Stimulated activated naive CD4-positive, alpha-beta T cell treated with Interleukin-2 at 50 U/mL for 16 hours (primary cell): ENCODE measurements at places on chromosomes 13 and 19.
A peak's percentile ranks its signal among the peaks of the same experiment; 100 is the strongest.

- DNase-seq, result no peak
Measured at GRCh38 chr19:33438987-33439781, 65.7 kb downstream of the CEBPG start.

DNA sequence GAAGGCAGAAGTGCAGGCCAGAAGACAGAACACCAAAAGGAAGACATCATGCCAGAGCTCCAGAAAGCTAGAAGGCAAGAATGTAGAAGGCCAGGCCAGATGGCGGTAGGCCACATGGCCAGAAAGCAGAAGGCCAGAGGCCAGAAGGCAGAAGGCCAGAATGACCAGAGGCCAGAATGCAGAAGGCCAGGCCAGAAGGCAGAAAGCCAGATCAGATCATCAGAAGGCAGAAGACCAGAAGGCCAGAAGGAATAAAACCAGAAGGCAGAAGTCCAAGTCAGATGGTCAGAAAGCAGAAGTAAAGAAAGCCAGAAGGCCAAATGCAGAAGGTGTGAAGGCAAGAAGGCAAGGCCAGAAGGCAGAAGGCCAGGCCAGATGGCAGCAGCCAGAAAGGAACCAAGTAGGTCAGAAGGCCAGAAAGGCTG lies 185.0 kb downstream of the TUBA3C start:
- DNase-seq, result no peak

- DNase-seq, result no peak
Measured at GRCh38 chr13:101453784-101454201, 1.3 kb downstream of the ITGBL1 start.

GRCh38 chr13:51919531-51919930 lies 57.8 kb downstream of the CCDC70 start:
- DNase-seq, result no peak

- DNase-seq, result no peak
Measured at GRCh38 chr13:79297128-79297527, 108.9 kb downstream of the RBM26 start.

GRCh38 chr13:93235258-93236015 lies 8.8 kb downstream of the GPC6 start:
- no peak for DNase-seq

- no peak for DNase-seq
Measured at GRCh38 chr19:43687660-43687997, 17.7 kb upstream of the PLAUR start.

DNA sequence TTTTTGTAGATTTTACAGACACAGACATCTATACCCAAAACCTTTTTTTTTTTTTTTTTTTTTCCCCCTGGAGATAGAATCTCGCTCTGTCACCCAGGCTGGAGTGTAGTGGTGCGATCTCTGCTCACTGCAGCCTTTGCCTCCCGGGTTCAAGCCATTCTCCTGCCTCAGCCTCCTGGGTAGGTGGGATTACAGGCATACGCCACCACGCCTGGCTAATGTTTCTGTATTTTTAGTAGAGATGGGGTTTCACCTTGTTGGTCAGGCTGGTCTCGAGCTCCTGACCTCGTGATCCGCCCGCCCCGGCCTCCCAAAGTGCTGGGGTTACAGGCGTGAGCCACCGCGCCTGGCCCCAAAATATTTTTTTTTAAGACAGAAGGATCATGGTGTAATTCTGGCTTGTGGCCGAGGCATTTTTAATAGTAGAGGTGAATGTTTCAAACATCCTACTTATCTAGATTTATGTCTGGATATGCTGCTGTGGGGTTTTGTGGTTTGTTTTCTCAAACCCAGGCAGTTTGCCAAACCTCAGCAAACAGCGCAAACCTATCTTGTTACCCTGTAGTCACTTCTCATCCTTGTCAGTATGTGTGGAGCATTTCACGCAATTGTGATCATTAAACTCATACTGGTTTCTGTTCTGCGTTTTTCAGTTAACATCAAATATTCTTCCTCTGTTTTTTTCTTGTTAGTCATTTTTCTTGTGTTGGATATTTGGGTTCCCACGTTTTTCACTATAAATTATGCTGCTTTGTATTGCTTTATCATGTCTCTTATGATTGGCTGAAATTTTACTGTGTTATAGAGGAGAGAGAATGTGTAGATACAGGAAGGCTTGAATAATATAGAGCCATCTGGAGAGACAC lies 36.2 kb upstream of the GARRE1 start:
- DNase-seq, result peak; percentile 47

DNA sequence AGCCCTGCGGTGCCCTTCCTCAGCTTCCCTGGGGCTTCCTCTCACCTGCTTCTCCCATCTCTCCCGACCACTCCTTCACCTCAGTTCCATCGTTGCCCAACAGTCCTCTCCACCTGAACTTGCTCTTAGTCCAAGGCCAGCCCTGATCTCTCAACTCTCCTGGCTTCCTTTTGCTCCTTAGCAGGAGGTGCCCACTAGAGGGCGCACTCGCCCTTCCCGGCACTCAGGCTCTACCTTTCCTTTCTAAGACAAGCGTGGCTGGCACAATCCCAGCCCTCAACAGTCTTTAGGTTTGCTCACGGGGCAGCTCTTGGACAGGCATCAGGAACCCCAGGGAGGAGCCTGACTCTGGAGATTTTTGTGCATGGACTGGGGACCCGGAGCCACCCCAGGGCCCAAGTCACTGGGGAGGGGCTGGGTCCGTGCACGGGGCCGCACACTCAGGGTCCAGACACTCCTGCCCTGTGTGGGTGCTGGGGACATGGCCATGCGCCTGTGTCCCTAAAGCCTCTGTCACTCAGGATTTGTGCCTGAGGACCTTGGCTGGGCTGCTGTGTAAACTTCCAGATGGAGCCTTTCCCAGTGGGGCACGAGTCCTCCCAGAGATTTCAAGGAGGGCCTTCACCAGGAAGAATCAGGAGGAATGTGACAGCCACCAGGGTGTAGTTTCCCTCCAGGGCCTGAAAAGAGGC lies 12.1 kb upstream of the CEACAM8 start:
- peak; percentile 19 for DNase-seq

DNA sequence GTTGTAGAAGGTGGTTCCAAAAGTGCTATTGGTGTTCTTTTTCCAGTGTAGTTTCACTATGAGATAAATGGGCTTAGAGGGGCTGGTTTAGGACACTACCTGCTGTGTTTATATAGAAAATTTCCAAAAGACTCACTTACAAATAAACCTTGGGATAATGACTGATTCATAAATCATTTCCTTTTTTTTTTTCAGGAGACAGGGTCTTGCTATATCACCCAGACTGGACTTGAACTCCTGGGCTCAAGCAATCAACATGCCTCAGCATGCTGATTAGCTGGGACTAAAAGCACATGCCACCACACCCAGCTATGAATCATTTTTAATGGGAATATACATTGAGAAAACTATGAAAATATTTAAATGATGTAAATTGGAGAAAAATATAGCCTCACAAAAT lies 376.6 kb downstream of the PCDH9 start:
- no peak for DNase-seq

DNA sequence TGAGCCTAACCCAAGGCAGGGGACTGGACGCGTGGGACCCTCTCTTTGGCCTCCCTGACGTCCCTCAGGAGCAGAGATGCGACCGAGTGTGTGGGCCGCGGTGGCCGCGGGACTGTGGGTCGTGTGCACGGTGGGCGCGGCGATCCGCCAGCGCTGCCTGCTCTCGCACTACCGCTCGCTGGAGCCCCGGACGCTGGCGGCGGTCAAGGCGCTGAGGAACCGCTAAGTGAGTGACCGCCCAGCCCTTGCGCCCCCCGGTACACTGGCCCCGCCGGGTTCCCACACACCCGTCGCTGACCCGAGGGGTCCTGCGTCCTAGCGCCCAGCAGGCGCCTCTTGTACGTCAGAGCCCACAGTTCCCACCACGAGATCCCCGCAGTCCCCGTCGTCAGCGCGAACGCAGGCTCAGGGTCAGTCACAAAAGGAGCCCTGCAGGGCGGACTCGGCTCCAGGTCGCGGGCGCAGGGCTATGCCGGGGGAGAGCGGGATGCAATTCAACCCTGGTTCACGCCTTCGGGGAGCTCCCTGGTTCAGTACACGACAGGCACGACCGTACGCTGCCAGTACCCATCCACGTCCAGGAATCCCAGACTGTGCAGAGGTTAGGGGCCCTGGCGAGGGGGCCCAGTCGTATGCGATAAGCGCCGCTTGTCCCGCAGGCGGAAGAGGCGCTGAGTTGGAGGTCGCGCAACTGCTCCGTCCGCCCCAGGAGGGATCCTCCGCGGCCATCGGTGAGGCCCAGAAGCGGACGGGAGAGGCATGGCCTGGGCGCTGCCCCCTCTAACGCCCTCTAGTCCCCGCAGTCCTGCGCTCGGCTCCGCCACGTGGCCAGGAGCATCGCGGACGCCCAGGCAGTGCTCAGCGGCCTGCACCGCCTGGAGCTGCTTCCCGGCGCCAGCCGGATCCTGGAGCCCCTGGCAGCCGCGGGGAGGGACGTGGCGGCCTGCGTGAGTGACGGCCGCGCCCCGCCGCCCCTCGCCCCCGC lies 3.6 kb upstream of the IFNL2 start:
- DNase-seq, result no peak

GRCh38 chr19:57830071-57830602 lies at the start of gene ZNF587B:
TSS of gene ZNF587B (plus strand) at chr19:57830299. CDS start at chr19:57830529, 230 bp downstream.
- no peak for DNase-seq

DNA sequence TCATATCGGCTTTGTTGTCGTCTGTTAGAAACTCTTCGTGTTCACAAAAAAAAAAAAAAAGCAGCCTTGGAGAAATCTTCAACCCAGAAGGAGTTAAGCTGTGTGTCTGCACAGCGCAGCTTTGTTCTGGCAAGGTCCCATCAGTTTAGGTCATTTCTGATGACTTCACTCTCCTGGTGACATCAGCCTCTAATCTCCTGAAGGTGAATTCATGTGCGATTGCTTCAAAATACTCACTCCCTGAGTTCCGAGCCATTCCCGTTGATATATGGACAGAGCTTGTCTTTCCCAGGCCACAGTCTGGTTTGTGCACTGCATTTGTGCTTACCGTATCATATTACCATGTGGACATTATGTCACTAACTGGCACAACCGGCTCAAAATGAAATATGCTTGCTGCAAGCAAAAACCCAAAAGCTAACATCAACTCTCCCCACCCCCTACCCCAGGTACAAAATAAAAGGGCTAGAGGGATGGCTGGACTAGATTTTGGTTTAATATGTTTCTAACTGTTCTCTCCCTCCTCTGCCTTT lies 342.4 kb downstream of the KCNRG start:
- DNase-seq, result no peak

- DNase-seq, result no peak
Measured at GRCh38 chr19:54199401-54199800, 1.3 kb upstream of the RPS9 start.

GRCh38 chr19:56141417-56141993 lies 418 bp downstream of the ZNF444 start:
- no peak for DNase-seq

GRCh38 chr19:2618611-2619010 lies 83.9 kb downstream of the GNG7 start:
- peak; percentile 77 for DNase-seq

- DNase-seq, result no peak
Measured at GRCh38 chr19:45865269-45865948, 1.3 kb downstream of the FOXA3 start.

DNA sequence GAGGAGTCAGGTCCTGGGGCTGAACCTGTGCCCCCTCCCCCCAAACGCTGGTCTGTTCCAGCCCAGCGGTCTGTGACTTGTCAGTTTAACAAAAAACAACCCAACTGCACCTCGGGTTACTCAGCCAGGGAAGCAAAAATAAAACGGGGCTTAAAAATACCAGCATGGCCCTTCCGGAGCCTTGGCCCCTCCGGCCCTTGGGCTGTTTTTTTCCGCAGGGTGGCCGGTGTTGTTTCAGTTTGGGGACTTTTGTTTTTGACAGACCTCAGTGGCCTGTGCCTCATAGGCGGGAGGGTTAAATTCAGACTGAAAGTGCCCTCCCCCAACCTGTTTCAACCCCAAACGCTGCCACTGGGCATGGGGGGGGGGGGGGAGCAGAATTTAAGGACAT lies 4.0 kb downstream of the TCF3 start:
- no peak for DNase-seq

GRCh38 chr13:30873499-30873898 lies 32.6 kb upstream of the MEDAG start:
- no peak for DNase-seq

DNA sequence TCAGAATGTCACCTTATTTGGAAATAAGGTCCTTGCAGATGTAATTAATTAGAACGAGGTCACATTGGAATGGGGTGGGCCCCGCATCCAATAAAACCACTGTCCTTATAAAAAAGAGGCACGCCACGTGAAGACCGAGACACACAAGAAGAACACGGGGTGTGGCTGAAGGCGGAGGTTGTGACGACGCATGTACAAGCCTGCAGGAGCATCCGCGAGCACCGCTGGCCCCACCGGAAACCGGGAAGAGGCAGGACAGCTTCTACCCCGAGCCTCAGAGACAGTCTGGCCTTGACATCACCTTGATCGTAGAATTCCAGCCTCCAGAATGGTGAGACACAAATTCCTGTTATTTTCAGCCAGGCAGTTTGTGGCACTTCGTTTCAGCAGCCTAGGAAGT lies 177.9 kb downstream of the COL4A1 start:
- DNase-seq, result no peak
